ENCODE measurements at places on chromosomes 5 and 9. TPM values are rescaled to one million over a fixed set of nuclear protein-coding genes. Genes with fewer than 3 reads are reported as not detected.

TIMD4 gene
- total RNA-seq: not detected

PCDHAC2 gene
- total RNA-seq: 0.73 TPM

CARTPT gene
- total RNA-seq: not detected

BTF3 gene
- 187 TPM for total RNA-seq

SH2D3C gene
- 0.36 TPM for total RNA-seq

ISOC1 gene
- 10.1 TPM for total RNA-seq

KIF24 gene
- 0.97 TPM for total RNA-seq

PTGDS gene
- 16.9 TPM for total RNA-seq

ARID3C gene
- total RNA-seq: 0.32 TPM

MAT2B gene
- total RNA-seq: 56.8 TPM

HEMGN gene
- not detected for total RNA-seq

C9orf152 gene
- total RNA-seq: not detected

SPINK13 gene
- not detected for total RNA-seq

CER1 gene
- total RNA-seq: not detected

NR5A1 gene
- total RNA-seq: not detected

OR2V1 gene
- not detected for total RNA-seq

RGS3 gene
- total RNA-seq: 252 TPM

RICTOR gene
- total RNA-seq: 40.1 TPM

DEPDC1B gene
- total RNA-seq: 1.3 TPM

SPINK6 gene
- total RNA-seq: not detected

GLRX gene
- total RNA-seq: 22.6 TPM

WDR38 gene
- total RNA-seq: not detected

WDR31 gene
- total RNA-seq: 2.2 TPM

ZDHHC11 gene
- 0.73 TPM for total RNA-seq

GPBP1 gene
- 50.9 TPM for total RNA-seq

ANKRD34B gene
- not detected for total RNA-seq

GABRA6 gene
- total RNA-seq: not detected

SLC35D2 gene
- 13.8 TPM for total RNA-seq

SPINK7 gene
- not detected for total RNA-seq

CBY3 gene
- not detected for total RNA-seq

SLC22A5 gene
- 8.0 TPM for total RNA-seq

C5orf46 gene
- total RNA-seq: not detected

GARIN3 gene
- not detected for total RNA-seq

ZNF474 gene
- 0.32 TPM for total RNA-seq

IFNA13 gene
- total RNA-seq: not detected

CDKN2B-AS1 gene
- 10.1 TPM for total RNA-seq

NREP gene
- 104 TPM for total RNA-seq

SPINK1 gene
- total RNA-seq: not detected

ESM1 gene
- 0.73 TPM for total RNA-seq

RIMOC1 gene
- 32.0 TPM for total RNA-seq

ANKRD31 gene
- total RNA-seq: 0.32 TPM

MAMDC2 gene
- 27.4 TPM for total RNA-seq

SPATA31E1 gene
- not detected for total RNA-seq

KIF4B gene
- under 0.01 TPM for total RNA-seq

PALM2AKAP2 gene
- total RNA-seq: 33.4 TPM

CLTA gene
- total RNA-seq: 131 TPM

S1PR3 gene
- total RNA-seq: 26.3 TPM

SARDH gene
- 1.9 TPM for total RNA-seq

UBAC1 gene
- total RNA-seq: 23.2 TPM

Measured in hair follicle dermal papilla cell (primary cell).